ENCODE measurements at places on chromosomes 7 and 10.

DNA sequence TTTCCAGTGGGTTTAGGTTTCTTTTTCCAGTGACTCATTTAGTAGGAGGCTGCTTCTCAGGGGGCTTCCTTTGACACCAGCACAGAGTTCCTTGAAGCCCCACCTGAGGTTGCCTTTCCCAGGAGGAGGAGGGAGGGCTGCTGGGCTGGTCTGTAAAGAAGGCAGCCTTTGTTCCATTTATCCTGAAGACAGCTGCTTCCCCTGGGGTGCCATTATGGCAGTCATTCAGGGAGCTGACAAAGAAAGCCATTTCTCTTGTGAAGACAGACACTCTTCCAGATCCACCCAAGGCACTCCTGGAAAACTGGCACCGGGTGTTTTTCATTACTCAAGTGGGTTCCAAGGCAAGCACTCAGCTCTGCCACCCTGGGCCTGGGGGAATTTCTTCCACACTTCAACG lies 54.0 kb downstream of the MTURN start:
- DNase-seq, result no peak

DNA sequence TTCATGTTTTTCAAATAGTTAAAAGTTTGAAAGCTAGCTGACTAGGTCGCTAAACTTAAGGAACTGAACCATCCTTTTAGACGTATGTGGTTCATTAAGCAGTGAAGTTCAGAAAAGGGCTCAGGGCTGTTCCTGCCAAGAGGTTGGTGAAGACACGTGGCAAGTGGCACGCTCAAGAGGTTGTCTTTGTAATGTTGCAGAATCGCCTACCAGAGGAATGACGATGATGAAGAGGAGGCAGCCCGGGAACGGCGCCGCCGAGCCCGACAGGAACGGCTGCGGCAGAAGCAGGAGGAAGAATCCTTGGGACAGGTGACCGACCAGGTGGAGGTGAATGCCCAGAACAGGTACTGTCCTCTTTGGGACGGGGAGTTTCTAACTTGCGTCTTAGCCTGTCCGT lies 57.8 kb upstream of the AGBL3 start:
- no peak for DNase-seq

DNA sequence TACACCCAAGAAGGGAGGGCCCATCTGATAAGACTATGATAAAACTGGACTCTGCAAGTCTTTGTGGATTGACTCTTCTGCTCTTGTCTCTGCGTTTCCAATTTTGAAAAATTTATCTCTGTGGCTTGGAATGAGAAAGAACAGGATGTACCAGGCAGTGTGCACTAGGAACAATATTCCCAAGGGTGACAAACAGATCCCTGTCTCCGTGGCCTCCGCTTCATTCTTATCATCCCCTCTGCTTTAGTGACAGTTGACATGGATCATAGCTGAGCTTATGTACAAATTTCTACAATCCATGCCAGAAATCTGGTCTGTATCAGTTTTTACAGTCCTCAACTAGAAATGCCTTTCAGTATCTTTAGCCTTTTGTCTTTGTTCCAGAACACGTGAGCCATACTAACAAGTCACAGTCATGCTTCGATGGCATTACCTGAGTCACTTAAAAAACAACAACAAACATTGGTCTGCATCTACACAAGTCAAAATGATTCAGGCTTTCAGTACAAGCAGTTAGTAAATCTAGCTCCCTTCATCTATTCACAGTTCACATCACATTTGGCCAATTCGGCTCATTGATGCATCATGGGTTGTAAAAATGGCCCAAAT lies 393.6 kb upstream of the CELF2 start:
- DNase-seq, result no peak

DNA sequence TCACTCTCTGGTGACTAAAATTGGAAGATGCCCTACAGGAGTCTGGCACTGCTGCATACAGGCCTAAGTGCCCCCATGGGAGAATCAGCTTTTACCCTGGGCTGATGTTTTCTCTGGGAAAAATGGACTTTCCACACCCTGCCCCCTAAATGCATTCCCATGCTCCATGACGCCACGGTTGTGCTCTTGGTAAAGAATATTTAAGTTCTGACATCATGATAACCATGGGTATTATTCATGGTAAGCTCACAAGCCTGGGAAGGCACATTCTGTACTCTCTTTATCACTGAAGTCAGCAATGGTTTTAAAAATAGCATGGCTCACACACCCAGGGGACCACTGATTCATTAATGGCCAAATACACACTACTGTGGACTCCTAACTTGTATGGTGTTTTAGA lies 43.4 kb downstream of the HIPK2 start:
- no peak for DNase-seq

GRCh38 chr10:51186361-51186760 lies 112.1 kb downstream of the PRKG1 start:
- DNase-seq, result no peak

DNA sequence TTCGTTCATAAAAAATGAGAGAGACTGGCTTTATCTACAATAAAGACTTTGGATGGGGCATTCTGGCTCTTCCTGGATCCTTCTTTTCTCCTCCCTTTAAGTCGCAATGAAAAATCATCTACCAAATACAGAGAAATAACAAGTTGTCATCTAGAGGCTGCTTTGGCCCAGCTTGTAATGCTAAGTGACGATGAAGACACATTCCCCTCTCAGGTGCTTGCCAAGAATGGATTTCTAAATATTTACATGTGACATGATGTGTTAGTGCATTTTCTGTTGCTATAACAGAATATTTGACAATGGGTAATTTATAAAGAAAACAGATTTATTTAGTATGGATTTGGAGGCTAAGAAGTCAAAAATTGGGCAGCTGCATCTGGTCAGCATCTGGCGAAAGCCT lies 308.6 kb upstream of the NPVF start:
- no peak for DNase-seq

- DNase-seq, result peak; percentile 40
Measured at GRCh38 chr7:92809760-92810573, 26.4 kb downstream of the CDK6 start.

GRCh38 chr10:110498087-110498981 lies 627 bp downstream of the DUSP5 start:
- no peak for DNase-seq

- peak; percentile 46 for DNase-seq
Measured at GRCh38 chr10:73096041-73096448, 621 bp downstream of the P4HA1 start.

DNA sequence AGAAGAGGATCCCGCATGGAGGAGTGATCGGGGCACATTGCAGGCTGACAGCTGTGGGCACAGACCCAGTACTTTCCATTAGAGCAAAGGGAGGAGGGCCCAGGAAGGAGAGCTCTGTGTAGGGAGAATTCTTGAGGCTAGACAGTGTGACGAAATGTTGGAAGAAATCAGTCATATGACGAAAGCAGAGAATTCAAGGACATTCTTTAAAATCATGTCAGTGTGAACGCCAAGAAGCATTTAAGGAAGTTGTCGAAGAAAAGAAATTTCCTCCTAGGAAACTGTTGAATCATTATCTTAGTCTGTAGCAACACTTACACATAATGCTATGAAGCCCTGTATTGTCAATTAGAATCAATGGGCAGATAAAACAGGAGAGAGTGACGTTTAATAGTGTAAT lies 191.3 kb upstream of the ADARB2 start:
- DNase-seq, result no peak

GRCh38 chr7:8638076-8638475 lies 204.7 kb downstream of the NXPH1 start:
- DNase-seq, result no peak

DNA sequence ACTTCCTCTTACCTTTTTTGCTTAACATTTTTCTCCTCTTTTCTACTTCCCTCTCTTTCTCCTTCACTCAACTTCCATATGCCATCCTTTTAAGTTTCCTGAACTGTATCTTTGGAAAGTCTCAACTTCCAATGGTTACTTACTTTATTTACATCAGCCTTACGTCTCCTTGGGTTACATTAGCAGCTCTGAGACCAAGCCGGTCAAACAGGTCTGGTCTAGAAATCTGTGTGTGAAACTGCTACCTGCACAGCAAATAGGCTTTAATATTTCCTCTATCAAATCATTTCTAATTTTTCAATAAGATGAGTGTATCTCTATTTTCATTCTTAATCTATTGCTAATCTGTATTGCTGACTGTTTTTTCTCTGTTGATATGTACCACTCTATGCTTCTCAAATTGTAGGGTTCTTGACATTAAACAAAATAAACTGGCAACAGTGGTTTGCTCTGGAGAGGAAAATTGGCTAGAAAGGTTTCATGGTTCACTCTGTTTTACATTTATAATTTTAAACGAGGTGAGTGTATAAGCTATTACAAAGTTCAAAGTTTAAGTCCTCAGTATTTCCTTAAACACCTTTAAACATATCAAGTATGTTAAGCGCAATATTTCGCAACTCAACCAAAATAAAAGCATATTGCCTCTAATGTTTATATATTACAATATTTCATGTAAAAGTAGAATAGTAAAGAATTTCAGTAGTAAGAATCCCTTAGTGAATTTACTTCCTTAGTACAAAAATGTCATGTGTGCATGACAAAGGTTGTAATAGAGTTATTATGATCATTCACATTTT lies 3.6 kb upstream of the SEMA3C start:
- DNase-seq, result no peak
